ENCODE measurements at places on chromosomes 6 and 20.

- DNase-seq, result no peak
Observed at GRCh38 chr6:163128324-163128723, 286.2 kb upstream of the QKI start.

- DNase-seq, result peak; percentile 27
Observed at GRCh38 chr6:37239526-37239925, 18.0 kb upstream of the TBC1D22B start.

- DNase-seq, result no peak
Observed at GRCh38 chr6:42331019-42331418, 113.4 kb upstream of the MRPS10 start.

DNA sequence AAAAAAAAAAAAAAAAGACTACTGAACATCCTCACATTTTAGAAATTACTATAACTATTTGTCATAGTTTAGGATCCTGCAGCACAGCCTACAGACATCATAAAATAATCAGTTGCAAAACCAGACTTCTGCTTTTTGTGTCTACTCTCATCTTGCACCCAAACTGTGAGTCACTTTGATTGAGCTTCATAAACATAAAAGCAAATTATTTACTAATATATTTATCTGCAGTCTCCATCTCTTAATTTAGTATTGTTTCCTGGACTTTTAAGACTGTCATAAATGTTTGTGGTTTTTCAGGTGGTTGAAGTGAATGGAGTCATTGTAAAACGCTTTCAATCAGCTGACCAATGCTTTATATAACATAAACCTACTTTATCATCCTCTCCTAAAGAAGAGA lies 14.8 kb upstream of the CALHM6 start:
- DNase-seq, result peak; percentile 58

DNA sequence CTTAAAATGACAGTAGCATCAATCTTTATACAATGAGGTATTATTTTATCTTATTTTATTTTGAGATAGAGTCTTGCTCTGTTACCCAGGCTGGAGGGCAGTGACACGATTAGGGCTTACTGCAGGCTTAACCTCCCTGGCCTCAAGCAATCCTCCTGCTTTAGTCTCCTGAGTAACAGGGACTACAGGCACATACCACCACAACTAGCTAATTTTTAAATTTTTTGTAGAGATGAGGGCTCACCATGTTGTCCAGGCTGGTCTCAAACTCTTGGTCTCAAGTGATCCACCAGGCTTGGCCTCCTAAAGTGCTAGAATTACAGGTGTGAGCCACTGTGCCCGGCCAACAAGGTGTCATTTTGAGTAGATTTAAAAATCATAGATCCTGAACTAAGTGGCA lies 125.9 kb downstream of the PDSS2 start:
- DNase-seq, result no peak

GRCh38 chr20:51542033-51542570 lies 417 bp downstream of the NFATC2 start:
- no peak for DNase-seq

DNA sequence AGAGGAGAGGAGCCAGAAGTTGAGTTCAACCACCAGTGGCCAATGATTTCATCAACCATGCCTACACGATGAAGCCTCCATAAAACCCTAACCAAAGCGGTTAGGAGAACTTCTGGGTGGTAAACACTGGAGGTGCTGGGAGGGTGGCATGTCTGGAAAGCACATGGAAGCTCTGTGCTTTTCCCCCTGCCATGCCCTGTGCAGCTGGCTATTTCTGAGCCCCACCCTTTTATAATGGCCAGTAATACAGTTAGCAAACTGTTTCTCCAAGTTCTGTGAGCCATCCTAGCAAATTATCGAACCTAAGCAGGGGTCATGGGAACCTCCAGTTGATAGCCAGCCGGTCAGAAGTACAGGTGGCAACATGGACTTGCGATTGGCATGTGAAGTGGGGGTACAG lies 147.8 kb upstream of the INSM1 start:
- DNase-seq, result no peak

DNA sequence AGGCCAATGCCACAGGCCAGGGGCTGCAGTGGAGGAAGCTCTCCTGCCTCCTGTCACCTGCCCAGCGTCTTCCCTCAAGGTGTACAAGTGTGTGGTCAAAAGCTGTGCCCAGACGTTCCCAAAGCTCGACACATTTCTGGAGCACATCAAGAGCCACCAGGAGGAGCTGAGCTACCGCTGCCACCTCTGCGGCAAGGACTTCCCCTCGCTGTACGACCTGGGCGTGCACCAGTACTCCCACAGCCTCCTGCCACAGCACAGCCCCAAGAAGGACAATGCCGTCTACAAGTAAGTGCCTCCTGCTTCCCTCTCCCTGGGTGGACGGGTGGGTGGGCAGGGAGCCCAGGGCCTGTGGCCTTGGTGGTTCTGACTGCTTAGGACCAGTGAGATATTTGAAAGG lies 38.2 kb downstream of the ZNF341 start:
- no peak for DNase-seq

GRCh38 chr6:56448046-56448445 lies 194.6 kb downstream of the DST start:
- DNase-seq, result peak; percentile 10
